ENCODE measurements at places on chromosomes 1 and 21.

DNA sequence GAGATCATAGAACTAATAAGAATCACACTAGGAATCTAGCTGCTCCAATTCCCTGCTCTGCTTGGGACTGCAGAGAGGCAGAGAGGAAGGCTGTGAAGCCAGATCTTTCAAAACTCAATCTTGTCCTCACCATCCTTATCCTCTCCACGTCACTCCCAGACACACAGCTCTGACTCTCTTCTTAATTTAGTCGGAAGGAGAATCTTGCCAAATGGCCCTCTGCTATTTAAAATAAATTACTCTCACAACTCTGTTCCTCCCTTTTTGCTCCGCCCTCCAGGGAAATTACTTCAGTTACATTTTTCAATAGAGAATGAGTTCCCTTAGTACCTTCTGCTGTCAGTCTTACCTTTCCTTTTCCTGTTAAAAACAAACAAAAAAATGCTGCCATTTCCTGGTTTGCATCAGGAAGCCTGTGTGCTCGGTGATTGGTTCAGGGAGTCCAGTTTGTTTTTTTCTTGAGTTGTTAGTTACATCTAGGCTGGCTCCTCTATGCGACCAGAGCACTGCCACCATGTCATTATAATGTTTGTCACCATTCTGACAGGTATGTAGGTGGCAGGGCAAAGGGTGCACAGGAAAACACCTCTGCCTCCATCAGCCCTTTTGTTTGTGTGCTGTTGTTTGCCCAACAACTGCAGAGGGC lies 80.1 kb downstream of the FCRL5 start:
- H3K27ac ChIP-seq = no peak overlapping the region
- no peaks in the 10 kb centered on the region for H3K36me3 ChIP-seq
- DNase-seq = no peak
- no peaks in the 10 kb centered on the region for H3K27me3 ChIP-seq
- no peaks in the 10 kb centered on the region for H3K4me1 ChIP-seq

- no peak overlapping the region for H3K27ac ChIP-seq
- no peak for DNase-seq
- no peaks in the 10 kb centered on the region for H3K27me3 ChIP-seq
- no peaks in the 10 kb centered on the region for H3K36me3 ChIP-seq
- no peak overlapping the region for H3K4me3 ChIP-seq
Observed at GRCh38 chr1:238677567-238677966, 708.8 kb upstream of the CHRM3 start.

- H3K27me3 ChIP-seq = no peaks in the 10 kb centered on the region
- H3K4me1 ChIP-seq = peaks cover 16% of the 10 kb centered on the region
- no peaks in the 10 kb centered on the region for H3K36me3 ChIP-seq
- no peak for DNase-seq
- no peak overlapping the region for H3K4me3 ChIP-seq
Observed at GRCh38 chr1:229629261-229629660, 3.2 kb downstream of the URB2 start.

DNA sequence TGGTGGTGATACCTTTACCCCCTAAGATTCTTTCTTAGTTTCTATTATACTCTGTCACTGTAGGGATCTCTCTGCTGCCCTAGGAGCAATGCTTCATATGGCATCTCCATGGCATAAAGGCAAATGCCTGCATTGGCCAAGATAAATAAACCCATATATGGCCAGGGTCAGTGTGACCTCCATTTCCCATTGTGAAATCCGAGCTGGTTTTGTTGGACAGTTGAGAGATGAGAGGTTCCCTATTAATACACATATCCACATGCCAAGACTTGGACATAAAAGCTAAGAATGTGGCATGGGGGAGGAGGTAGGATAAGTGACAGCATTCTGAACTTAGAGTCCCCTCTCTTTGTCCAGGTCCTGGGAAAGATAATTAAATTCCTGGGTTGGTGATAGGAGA lies 1.4 kb downstream of the TPM3 start:
- H3K36me3 ChIP-seq = no peaks in the 10 kb centered on the region
- no peaks in the 10 kb centered on the region for H3K27me3 ChIP-seq
- no peak overlapping the region for H3K27ac ChIP-seq
- no peak overlapping the region for H3K4me3 ChIP-seq
- DNase-seq = no peak

- no peaks in the 10 kb centered on the region for H3K36me3 ChIP-seq
- no peak overlapping the region for H3K4me3 ChIP-seq
- no peak overlapping the region for H3K27ac ChIP-seq
- no peaks in the 10 kb centered on the region for H3K27me3 ChIP-seq
- H3K4me1 ChIP-seq = no peaks in the 10 kb centered on the region
- DNase-seq = no peak
Observed at GRCh38 chr1:160129046-160129445, 13.5 kb downstream of the ATP1A2 start.

All from pancreas (tissue), 10 donors.